ENCODE measurements at places on chromosomes 3 and 15. TPM values are rescaled to one million over a fixed set of nuclear protein-coding genes. Genes with fewer than 3 reads are reported as not detected.

The C3orf85 gene
- total RNA-seq, result not detected

The ISLR gene
- total RNA-seq, result 194 TPM

The AADACL2 gene
- not detected for total RNA-seq

The GOLGA6L6 gene
- not detected for total RNA-seq

The TF gene
- under 0.01 TPM for total RNA-seq

The SLTM gene
- 60.5 TPM for total RNA-seq

The RASSF1 gene
- 37.2 TPM for total RNA-seq

The TGM4 gene
- not detected for total RNA-seq

The CCDC71 gene
- total RNA-seq, result 36.8 TPM

Measured in hair follicle dermal papilla cell (primary cell).